ENCODE measurements at places on chromosomes 5 and 9.

DNA sequence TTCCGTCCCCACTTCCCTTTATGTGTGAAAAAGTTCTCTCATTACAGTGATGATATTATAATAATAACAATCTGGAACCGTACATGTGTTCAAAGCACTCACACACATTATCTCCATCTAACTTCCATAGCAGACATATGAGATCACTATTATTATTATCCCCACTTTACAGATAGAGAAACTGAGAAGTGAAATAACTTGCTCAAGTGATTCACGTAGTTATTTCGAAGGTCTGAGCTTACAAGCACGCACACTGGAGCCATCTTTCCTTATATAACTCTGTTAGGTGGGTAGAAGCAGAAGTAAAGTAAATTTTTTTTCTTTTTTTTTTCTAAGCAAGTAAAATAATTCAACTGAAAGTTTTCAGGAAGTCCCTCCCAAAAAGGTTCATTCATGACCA, 62.9 kb upstream of the PTGER4 start:
- no peak for DNase-seq

GRCh38 chr9:114250235-114250568, 72.7 kb upstream of the ORM1 start:
- peak; percentile 99 for DNase-seq

DNA sequence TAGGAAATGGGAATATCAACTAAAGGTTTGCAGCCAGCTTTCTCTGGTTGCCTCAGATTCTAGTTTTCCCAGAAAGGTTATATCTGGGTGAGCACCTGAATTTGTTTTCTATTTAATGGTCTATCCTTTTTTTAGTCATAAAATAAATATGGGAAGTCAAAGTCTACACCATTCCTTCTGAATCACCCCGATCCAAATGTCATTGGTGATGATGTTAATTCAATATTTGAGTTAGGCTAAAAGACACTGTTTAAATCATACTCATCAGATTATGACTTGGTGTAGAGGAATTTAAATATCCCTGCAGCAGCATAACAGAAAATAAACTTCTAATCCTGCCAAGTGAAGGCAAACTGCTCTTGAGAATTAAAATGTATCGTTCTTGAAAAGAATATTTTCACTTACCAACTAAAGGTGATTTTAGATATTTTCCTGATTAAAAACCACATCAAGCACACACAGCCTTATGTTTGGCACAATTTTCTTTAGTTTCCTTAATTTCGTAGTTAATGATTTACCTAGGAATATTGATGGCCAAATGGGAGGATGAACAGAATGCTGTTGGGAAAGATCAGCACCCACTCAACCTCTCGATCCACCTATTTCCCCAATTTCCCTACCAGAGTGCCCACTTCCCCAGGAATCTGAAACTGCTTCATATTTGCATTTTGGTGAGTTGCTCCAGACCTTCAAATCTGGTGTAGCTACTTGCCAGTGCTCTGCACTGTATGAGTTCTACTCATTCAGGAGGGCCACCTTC, 103.1 kb upstream of the TSLP start:
- DNase-seq: no peak

GRCh38 chr5:151097061-151097460, 16.2 kb upstream of the TNIP1 start:
- no peak for DNase-seq

GRCh38 chr5:1634337-1634661, 110.5 kb upstream of the LPCAT1 start:
- no peak for DNase-seq

- DNase-seq: no peak
These were observed 7.8 kb downstream of the RAPGEF1 start for GRCh38 chr9:131732061-131732526.

GRCh38 chr9:128459011-128459410, 3.2 kb downstream of the ODF2 start:
- DNase-seq: no peak

DNA sequence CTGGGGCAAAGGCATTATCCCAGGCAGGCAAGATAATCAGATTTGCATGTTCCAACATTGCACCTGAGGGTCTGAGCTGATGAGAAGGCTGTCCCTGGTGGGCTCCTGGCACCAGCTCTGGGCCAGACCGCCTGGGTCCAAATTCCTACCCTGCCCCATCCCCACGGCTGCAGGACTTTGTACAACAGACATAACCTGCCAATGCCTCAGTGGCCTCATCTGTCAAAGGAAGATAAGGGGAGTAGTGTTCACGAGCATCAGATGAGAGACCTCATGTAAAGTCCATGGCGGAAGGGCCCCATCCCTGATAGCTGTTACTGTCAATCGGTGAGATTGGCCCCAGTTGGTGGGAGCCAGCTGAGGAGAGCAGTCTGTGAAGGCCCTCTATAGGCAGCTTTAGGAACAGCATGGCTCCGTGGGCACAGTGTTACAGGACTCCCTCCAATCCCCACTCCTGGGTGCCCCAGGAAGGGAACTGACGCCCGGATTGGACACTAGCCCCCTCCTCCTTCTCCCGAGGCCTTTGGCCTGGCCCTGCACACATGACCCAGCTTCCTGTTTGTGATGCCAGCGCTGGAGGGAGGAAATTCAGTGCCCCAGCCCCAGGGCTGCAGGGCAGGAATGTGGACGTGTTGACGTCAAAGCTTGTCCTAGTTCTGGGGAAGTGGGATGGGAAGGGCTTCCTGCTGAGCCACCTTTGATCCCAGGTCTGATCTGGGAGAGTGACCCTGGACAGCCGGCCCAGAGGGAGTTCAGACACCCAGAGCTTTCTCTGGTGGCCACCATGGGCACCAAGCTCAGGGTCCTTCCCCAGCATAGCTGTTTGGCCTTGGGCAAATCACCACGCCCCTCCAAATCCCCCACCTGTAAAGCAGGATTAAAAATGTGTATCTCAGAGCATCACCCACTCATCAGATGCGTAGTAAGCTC, 56.2 kb downstream of the DUSP1 start:
- no peak for DNase-seq

DNA sequence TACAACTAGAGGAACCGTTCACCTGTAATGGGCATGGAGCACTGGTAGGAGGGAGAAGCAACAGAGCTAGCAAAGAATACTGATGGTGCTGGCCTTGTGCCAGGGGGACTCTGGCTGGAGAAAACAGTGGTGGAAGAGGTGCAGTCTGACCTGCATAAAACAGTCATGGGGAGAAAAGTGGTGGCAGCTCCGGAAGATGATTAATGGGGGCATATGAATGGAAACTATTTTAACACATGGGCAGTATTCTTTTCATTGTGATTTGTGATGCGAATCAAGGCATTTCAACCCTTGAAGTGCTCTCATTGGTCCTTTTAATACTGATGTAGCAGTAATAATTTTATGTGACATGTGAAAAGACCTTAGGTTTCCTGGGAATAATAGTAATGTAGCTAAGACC, 219.6 kb downstream of the ADAMTS6 start:
- no peak for DNase-seq

DNA sequence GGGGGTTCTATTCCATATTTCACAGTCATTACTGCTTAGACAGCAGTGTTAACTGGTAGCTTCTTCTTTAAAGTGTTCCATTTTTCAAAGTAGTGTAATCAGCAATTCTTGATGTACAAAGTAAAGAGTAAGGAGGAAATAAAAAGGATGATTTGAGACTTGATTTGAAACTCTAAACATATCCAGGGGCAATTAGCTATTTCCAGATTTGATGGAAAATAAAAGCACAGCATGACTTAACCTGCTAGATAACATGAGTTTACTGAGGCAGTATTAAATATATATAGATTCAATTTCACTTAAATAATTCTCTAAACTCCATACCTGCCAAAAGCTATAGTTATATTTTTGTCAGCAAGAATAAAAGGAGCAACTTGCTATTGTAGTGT, 29.8 kb downstream of the NR2F1 start:
- DNase-seq: no peak

DNA sequence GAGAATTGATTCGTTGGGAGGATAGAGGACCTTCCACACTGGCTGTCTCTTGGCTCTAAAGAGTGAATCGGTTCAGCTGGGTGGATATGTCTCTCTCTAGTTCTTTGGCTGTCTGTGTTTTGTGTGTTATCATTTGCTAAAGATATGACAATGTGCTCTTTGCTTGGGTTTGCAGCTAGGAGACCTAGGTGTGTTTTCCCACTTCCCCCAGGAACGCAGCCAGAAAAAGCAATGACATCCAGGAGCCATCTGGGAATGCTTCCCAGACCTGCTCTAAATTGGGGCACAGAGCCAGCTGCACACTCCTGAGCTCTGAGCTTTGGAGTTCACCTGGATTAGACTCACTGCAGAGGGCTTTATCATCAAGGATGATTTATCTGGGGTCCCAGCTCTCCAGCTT, 12.8 kb upstream of the PDZD2 start:
- no peak for DNase-seq

- no peak for DNase-seq
These were observed 66.5 kb downstream of the COX7C start for GRCh38 chr5:86684222-86684621.

DNA sequence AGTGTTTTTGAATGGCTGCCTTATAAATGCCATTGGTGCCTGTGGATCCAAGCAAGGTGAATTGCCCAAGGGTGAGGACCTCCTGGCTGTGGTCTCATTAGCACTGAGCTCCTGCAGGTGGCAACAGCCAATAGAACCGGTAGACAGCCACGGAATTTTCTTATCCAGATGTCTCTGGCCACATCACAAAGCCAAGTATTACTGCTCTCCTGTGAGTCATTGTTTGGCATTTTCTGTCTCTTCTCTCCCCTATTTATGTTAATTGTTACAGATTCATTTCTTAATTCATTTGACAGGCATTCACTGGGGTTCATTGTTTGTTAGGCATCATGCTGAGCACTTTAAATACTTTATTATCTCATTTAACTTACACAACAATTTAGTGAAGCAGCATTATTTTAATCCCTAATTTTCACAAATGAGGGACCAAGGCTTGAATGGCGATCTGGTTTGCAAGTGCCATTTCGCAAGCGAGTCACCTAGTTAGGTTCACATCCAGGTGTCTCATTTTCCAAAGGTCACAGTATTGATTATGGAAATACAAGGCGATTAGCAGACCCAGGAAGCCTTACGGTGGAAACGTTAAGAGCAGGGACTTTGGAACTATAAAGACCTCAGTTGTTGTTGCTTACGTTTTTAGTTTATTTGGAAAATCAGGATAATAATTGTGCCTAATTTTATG, 58.2 kb upstream of the DPYSL3 start:
- DNase-seq: peak; percentile 20

DNA sequence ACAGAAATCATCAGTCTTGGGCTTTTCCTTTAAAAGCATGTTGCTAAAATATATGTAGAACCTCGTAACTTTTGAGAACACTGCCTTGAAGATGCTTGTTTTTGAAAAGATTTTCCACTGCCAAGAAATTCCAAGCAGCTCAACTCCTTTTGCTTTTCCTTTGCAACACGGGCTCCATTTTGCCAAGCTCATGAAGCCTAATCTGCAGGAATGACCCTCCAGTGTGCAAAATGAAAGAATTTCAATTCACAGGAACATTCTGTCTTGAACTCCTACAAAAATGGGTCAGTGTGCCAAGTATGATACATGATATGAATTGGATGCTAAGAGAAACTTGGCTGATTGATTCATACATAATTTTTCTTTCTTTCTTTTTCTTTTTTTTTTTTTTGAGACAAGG, 35.4 kb upstream of the ERCC6L2 start:
- no peak for DNase-seq

GRCh38 chr9:133556354-133556753, 21.9 kb downstream of the ADAMTSL2 start:
- no peak for DNase-seq

- DNase-seq: no peak
These were observed 10.9 kb downstream of the GNE start for GRCh38 chr9:36247356-36247755.

DNA sequence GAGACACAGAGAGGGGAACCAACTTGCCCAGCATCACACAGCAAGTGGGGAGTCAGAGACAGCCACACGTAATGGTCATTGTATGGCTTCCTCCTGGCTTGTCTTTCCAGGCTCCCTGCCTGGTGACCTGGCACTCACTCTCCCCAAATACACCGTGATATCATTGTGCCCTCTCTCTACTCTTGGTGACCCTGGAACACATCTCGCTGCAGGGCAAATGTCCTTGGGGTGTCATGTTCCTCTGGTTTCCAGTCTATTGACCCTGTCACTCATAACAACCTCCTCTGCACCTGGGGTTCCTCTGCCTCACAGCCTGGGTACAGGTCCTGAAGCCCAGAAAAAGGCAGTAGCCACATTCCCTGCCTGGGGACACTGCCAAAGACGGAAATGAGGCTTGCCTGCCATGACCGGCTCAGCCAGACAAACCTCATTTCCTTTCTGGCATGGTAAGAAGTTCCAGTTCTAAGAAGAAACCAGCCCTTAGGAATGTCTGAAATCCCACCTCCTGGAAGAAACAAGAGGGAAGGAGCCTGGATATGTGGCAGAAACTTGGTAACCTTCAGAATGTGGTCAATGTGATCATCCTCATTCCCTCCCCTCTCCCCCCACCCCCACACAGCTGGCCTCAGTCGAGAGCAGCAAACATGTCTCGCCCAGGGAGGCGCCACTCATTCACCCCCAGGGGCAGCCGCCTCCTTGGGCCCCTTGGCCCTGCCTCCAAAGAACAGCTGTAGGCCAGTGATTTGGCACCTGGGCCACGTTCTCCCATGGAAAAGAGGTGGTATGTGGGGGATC, 30.6 kb upstream of the SMU1 start:
- no peak for DNase-seq

GRCh38 chr9:109887079-109887478, 107.1 kb downstream of the PALM2AKAP2 start:
- no peak for DNase-seq

- no peak for DNase-seq
These were observed 49.5 kb upstream of the SUSD1 start for GRCh38 chr9:112224401-112225289.

GRCh38 chr5:147735621-147736125, 46.9 kb downstream of the JAKMIP2 start:
- DNase-seq: no peak

- DNase-seq: no peak
These were observed 84.8 kb upstream of the ITGA1 start for GRCh38 chr5:52702877-52703276.

GRCh38 chr5:125198270-125198974, 452.0 kb upstream of the ZNF608 start:
- peak; percentile 98 for DNase-seq

- DNase-seq: no peak
These were observed 2.8 kb upstream of the NOL6 start for GRCh38 chr9:33476503-33476902.

- DNase-seq: no peak
These were observed 138.6 kb upstream of the SPEF2 start for GRCh38 chr5:35478856-35479682.

GRCh38 chr5:152066784-152067183, 142.1 kb upstream of the GLRA1 start:
- no peak for DNase-seq

GRCh38 chr5:143188083-143188482, 215.4 kb downstream of the NR3C1 start:
- no peak for DNase-seq

GRCh38 chr9:129617167-129617566, 3.7 kb downstream of the C9orf50 start:
- no peak for DNase-seq

- DNase-seq: no peak
These were observed 57.6 kb upstream of the SH3GL2 start for GRCh38 chr9:17521100-17521855.

GRCh38 chr9:76987594-76988200, 31.8 kb upstream of the FOXB2 start:
- DNase-seq: no peak
